ENCODE measurements at places on chromosomes 6 and 20.

DNA sequence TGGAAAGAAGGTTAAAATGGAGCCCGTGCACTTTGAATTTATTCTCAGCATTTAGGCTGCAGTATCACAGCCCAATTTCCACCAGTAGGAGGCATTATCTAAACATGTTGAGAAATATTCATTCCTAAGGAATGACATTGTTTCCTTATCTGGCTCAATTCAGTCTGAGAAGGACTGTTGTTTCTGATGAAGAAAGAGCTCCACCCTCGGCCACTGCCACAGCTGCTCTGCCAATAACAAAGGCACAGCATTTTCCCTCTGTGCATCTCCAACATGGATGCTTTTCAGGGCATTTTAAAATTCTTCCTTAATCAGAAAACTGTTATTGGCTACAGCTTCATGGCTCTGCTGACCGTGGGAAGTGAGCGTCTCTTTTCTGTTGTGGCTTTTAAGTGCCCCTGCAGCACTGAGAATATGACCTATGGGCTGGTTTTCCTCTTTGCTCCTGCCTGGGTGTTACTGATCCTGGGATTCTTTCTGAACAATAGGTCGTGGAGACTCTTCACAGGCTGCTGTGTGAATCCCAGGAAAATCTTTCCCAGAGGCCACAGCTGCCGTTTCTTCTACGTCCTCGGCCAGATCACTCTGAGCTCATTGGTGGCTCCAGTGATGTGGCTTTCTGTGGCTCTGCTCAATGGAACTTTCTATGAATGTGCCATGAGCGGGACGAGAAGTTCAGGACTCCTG lies at the start of gene CALHM5:
TSS of gene CALHM5 (plus strand) at position 216 of the 687 bp plus-strand sequence. CDS start at position 274, 58 bp downstream.
- DNase-seq = no peak

GRCh38 chr20:38671701-38672292 lies 52.5 kb upstream of the SLC32A1 start:
- DNase-seq = no peak

- DNase-seq = no peak
Observed at GRCh38 chr20:40584130-40584809, 104.8 kb downstream of the MAFB start.

- no peak for DNase-seq
Observed at GRCh38 chr6:47646689-47647088, 51.7 kb upstream of the ADGRF4 start.

DNA sequence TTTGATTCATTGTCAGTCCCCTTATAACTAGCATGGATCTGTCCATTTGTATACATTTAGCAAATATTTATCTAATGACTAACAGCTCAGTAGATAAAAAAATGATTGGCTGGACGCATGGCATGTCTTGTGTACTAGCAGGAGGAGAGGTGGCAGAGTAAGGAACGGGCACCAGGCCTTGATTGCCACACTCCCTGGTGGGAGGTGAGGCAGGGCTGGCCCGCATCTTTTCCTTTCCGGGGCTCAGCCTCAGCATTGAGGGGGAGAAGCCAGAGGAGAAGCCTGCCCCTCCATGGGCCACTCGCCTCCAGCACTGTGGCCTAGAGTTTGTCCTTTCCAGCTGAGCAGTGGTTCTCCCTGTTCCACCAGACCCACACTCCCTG lies 84.9 kb upstream of the TMEM181 start:
- DNase-seq = no peak

DNA sequence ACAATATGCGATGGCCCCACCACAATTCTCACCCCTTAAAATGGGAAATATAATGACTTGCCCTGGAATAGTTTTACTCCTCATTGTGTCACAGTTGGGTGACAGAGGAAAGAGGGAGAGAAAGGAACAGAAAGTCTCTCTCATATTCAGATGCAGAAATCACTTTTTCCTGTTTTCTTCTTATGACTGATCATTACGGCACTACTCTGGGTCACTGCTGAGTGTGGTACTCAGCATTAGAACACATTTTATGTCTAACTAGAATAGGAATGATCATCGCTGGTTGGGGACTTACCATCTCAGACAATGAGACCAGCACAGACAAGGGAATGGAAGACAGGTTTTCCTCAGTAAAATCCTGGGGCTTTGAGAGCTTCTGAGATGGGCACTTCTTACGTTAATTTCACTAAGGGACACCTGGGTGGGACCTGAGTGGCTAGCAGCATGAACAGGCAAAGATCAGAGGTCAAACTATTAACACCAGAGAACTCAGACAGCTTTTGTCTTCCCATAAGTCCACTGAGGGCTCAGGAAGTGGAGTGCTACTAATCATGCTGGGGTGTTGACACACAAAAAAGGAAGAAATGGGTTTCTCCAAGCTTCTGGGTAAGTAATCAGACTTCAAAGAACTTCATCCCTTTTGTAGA lies 54.9 kb upstream of the ARHGAP18 start:
- DNase-seq = no peak

GRCh38 chr6:128482642-128483041 lies 37.8 kb downstream of the PTPRK start:
- DNase-seq = no peak

DNA sequence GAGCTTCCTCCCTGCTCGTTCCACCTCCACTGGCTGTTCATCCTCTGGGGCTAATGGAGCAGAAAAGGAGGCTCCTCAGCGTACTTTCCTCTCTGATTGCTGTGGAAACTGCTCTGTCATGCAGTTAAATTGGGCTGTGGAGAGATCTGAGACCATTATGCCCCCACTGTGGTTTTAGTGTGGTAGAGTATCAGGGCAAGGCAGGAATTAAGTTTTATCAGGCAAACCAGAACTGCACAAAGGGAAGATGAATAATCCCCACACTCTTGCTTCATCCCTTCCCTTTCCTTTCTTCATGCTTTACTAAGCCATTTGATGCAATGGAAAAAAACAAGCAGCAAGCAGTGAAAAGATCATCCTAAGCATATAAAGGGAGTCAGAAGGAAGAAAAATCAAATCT lies 11.9 kb upstream of the ME1 start:
- no peak for DNase-seq

DNA sequence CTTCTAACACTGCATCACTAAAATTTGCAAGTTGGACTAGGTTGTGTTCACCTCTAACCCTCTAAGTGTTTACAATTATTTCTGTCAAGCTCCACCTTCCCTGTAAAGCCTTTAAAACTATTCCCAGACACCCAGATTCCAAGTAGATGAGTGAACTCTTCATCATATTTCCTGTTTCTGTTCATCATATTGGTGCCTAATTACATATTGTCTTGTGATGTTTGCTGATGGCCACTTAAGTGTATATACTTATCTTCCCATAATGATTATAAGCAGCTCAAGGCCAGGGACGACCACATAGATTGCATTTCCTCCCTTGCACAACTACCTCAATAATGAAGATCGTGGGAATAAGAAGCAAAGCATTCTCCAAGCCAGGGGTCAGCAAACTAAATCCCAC lies 16.8 kb downstream of the TNFRSF21 start:
- DNase-seq = no peak

- no peak for DNase-seq
Observed at GRCh38 chr6:138821519-138821918, 25.6 kb downstream of the ECT2L start.

GRCh38 chr6:149938571-149939355 lies 3.1 kb upstream of the ULBP2 start:
- peak; percentile 58 for DNase-seq

- no peak for DNase-seq
Observed at GRCh38 chr20:50759678-50760077, 28.3 kb downstream of the PARD6B start.

- no peak for DNase-seq
Observed at GRCh38 chr6:102662851-102663250, 1269.3 kb downstream of the GRIK2 start.

DNA sequence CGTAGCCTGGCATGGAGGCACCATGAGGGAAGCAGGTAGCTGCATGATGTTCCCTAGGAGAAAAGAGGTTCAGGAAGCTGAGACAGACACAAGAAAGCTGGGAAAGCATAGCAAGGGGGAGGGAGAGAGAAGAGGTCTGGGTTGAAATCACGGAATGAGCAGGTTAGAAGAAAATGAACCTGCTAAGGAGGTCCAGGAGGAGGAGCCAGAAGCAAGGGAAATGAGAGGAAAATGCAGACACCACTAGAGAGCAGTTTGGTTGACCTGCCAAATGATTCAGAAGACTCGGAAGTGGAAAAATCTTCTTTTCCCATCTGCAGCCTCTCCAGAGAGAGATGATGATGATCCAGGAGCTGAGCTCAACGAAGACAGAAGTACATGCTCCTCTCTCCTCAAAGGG lies 70.9 kb downstream of the VIP start:
- no peak for DNase-seq

DNA sequence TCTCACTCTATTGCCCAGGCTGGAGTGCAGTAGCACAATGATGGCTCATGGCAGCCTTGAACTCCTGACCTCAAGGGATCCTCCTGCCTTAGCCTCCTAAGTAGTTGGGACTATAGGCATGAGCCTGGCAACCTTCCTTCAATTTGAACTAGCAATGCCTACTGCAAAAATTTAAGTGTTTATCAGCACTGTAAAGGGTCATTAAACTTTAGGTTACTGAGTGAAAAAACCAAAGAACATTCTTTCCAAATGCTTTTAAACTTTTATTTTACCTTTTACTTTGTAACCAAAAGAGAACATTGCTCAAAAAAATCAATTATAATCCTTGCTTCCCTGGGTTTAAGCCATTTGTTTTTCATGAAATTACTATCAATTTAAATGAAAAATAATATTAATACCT lies 101.0 kb upstream of the NHSL1 start:
- no peak for DNase-seq

DNA sequence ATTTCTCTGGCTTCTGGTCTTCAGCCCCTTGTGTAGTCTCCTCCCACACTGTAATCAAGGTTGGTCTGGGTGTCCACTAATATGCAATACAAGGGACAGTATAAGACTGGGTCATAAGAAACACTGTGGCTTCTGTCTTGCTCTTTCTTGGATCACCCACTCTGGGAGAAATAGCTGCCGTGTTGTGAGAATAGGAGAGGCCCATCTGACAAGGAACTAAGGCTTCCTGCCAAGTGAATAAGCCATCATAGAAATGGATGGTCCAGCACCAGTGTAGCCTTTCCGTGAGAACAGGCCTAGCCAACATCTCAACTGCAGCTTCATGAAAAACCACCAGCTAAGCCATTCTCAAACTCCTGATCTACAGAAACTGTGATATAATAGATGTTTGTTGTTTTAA lies 23.3 kb downstream of the BAG2 start:
- no peak for DNase-seq

GRCh38 chr20:57577679-57578475 lies 17.0 kb downstream of the PCK1 start:
- no peak for DNase-seq

DNA sequence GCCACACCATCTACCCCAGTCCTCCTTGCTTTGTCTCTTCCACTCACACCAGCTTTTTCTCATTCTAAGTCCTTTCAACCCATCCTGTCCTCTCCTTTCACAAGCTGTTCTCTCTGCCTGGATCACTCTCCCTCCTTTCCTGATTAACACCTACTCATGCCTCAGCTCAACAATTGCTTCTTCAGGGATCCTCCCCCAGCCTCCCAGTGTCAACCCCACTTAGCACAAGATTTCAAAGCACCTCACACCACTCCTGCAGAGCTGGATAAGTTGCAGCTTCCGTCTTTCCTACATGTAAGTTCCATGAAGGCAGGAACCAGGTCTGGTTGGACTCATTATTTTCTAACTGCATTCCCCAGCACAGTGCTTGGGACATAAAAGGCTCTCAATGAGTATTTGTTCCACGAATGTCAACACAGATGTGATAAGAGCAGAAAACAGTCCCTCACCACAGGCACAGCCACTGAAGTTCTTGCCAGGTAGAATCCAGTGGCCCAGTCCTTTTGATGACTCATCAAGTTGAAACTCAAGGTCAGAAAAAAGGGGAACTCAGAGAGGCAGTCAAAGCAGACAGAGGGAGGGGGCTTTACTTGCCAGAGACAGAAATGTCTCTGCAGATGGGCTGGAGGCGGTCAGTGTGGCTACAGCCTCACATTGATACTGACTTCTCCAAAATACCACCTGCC lies 193.4 kb upstream of the PRDM1 start:
- peak; percentile 23 for DNase-seq

- no peak for DNase-seq
Observed at GRCh38 chr6:80460257-80460865, 353.9 kb downstream of the BCKDHB start.

- no peak for DNase-seq
Observed at GRCh38 chr6:49890988-49891387, 24.7 kb upstream of the CRISP1 start.

DNA sequence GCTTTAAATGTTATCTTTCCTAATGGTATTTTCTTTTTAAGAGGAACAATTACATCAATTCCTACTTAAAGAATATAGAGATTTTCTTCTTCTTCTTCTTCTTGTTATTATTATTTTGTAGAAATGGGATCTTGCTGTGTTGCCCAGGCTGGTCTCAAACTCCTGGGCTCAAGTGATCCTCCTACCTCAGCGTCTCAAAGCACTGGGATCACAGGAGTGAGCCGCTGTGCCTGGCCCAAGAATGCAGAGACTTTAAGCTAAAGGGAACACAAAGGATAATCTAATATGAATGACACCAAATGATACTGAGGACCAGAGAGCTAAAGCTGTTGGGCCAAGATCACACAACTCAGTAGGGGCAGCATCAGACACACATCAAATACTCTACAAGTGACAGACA lies 87.4 kb upstream of the FOXQ1 start:
- DNase-seq = no peak

- no peak for DNase-seq
Observed at GRCh38 chr6:80508885-80509630, 402.6 kb downstream of the BCKDHB start.

DNA sequence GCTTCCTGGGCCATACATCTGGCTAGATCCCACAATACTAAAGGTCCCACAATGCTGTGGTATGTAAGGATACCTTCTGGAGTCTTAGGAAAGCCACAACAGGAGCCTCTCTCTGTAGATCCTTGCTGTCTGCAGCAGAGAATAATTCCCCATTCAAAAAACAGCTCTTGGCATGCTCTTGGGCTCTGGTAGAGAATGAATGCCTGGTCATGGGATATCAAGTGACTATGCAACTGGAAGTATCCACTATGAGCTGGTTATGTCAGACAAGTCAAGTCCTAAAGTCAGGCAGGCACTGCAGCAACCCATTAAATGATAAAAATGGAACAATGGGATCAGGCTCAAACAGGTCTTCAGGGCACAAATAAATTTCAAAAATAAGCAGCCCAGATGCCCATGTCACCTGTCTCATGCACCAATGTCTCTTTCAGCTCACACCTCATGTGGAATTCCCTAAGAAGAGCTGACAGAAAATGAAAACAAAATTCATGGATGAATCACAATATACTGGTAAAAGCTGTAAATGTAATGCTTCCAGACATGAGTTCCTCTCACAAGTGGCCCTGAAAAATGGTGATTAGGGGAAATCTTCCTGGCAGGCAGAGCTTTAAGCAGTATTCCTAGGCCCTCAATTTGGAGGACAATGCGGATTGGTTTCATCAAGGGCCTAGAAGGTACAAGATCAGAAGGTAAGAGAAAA lies 4.3 kb downstream of the AK9 start:
- no peak for DNase-seq

DNA sequence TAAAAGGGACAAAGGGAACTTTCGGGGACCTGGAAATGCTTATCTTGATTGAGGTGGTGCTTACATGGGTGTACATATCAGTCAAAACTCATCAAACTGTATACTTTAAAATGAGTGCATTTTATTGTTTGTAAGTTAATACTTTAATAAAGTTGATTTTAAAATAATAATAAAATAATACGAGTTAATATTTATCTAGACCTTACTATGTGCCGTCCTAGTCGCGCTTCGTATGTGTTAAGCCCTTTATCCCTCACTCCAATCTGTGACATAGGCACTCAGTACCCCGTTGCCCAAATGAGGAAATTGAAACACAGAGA lies 47.5 kb downstream of the PDYN start:
- DNase-seq = no peak

GRCh38 chr6:7142918-7143475 lies 35.2 kb downstream of the RREB1 start:
- DNase-seq = no peak

GRCh38 chr20:47253872-47254271 lies 102.6 kb downstream of the ZMYND8 start:
- no peak for DNase-seq
